GM23338 (cell line): ENCODE measurements at places on chromosomes 11 and 22. TPM values are rescaled to one million over a fixed set of nuclear protein-coding genes. Genes with fewer than 3 reads are reported as not detected.
A peak's percentile ranks its signal among the peaks of the same experiment; 100 is the strongest.

DNA sequence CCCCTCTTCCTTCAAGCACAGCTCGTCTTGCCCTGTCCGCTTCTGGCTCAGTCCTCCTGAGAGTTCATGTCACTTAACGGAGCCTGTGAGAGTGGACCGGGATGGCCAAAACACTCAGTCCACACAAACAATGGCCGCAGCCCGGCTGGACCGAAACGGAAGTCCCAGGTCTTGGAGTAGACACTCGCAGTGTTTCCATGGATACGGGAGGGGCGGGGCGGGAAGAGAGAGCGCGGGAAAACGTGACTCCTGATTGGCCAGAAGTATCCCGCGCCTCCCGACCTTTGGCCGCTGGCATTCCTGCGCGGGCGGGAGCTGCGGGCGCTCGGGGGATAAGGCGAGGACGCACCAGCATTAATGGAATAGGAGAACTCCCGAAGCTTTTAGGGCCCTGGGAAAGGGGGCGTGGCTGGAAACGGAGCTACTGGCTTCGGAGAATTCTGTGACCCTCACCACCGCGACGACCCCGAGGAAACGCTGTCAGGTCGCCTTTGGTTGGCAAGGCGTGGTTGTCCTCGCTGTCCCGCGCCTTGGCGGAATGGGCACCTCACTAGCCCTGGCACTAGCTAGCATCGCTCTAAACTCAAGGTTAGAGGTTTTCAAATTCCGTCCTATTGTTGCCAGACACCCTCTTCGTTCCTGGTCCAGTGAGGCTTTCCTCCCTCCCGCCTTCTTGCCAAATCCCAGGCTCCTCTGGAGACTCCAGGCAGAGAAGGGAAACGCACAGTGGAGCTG is at the start of the genes NLRP14 and ZNF214:
Gene NLRP14, plus strand, starts transcription at position 297 of the 735 bp plus-strand sequence. CDS start 18,108 bp downstream, outside the sequence.
Gene ZNF214, minus strand, starts transcription at position 164 of the 735 bp plus-strand sequence. CDS start 17,511 bp downstream, outside the sequence.
- no peak within 1 kb of the TSS for H3K27ac ChIP-seq
- peak within 1 kb of the TSS; percentile 98 for H3K4me3 ChIP-seq
- H3K36me3 ChIP-seq = no peaks in the 10 kb centered on the region
- peaks cover 9% of the 10 kb centered on the region; the same call in 1 of the 2 replicates for H3K4me1 ChIP-seq

DNA sequence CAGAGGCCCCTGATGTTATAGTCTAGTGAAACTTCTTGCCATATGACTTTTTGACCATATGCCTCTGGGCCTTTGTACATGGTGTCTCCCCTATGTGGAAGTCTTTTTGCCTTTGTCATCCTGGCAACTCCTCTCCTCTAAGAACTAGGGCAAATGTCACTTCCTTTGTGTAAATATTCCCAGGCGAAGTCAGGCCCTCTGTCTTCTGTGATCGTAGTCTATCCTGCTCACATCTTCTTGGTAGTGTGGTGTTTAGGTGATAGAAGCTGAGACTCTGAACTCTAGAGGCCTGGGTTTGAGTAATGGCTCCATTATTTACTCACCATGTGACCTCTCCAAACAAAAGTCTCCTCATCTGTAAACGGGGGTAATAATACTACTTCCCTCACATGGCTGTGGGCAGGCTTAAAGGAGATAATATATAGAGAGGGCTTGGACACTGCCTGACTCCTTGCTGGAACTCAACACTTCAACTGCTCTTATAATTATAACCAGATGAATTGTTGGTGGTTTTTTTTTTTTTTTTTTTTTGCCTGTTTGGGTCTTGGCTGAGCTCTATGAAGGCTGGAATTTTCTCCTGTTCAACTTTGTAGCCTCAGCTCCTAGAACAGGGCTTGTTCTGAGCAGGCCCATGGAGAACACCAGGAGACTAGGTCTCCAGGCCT is 43.8 kb downstream of the INSC start:
- H3K27me3 ChIP-seq = no peaks in the 10 kb centered on the region
- no peaks in the 10 kb centered on the region for H3K36me3 ChIP-seq
- no peak overlapping the region for H3K4me3 ChIP-seq
- H3K4me1 ChIP-seq = no peaks in the 10 kb centered on the region
- H3K27ac ChIP-seq = no peak overlapping the region

The SLC1A2 gene
- 1.7 and 2.8 TPM in 2 replicates for total RNA-seq

- H3K27ac ChIP-seq = no peak overlapping the region
- H3K27me3 ChIP-seq = no peaks in the 10 kb centered on the region
- peaks cover 8% of the 10 kb centered on the region for H3K4me1 ChIP-seq
- H3K4me3 ChIP-seq = peak overlapping the region; percentile 52
Observed at GRCh38 chr11:112881461-112881860, 79.8 kb upstream of the NCAM1 start.

The ALG9 gene
- 20.2 and 31.1 TPM in 2 replicates for total RNA-seq

DNA sequence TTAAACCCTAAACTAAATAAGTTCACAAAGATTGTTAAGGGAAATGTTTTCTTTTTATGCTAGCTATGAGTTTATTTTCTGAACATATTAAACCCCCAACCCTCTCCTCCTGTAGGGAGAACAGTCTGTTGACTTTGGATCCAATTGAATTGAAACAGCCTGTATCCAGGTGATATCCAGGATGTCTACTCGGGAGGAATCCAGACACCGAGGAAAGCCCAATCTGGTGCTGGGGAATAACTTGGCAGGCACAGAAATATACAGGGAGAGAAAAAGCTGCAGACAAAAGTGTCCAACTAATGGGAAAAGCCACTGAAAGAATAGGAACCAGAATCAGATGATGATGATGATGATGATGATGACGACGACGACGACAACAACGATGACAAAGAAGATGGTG is 93.9 kb upstream of the API5 start:
- DNase-seq = no peak
- 0 out of 2 replicates have a peak, but pooled peaks cover 5% of the 10 kb centered on the region for H3K36me3 ChIP-seq
- no peak overlapping the region for H3K27ac ChIP-seq
- H3K27me3 ChIP-seq = no peaks in the 10 kb centered on the region

The PLEKHA7 gene
- 12.9 and 15.8 TPM in 2 replicates for total RNA-seq

The C11orf97 gene
- not detected in 2 replicates for total RNA-seq

DNA sequence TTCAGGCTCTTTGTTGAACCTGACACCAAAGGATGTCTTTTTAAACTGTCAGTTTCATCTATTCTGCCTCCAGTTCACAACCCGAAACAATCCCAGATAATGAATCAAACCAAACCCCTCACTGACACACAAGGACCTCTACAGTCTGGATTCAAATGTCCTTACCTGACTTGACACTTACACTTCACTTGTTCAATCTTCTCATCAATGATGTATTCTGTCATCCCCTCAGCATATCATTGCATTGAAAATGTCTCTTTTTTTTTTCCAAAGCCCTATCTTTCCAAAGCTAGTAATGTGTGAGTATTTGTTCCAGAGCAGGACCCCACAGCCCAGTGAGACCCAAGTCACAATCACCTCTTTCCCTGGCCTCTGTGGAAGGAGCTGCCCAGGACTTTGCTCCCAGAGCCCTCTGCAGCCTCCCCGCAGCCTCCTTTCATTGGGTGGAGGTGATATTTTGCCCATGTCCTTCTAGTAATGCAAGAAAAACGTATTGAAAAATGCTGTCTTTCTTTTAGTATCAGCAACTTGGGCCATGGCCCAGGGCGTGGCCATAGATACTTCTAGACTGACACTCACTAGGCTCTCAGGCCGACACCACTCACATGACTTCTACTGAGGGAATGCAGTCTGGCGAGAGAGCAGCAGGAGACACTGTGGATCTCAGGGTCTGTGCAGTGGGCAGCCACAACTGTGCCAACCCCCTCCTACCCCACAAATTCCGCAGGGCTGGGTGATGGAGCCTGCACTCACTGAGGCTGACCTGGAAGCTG is 18.2 kb downstream of the RFPL3 start:
- no peak for DNase-seq
- no peak overlapping the region for H3K4me3 ChIP-seq
- H3K4me1 ChIP-seq = no peaks in the 10 kb centered on the region
- H3K27me3 ChIP-seq = no peaks in the 10 kb centered on the region
- H3K36me3 ChIP-seq = no peaks in the 10 kb centered on the region

DNA sequence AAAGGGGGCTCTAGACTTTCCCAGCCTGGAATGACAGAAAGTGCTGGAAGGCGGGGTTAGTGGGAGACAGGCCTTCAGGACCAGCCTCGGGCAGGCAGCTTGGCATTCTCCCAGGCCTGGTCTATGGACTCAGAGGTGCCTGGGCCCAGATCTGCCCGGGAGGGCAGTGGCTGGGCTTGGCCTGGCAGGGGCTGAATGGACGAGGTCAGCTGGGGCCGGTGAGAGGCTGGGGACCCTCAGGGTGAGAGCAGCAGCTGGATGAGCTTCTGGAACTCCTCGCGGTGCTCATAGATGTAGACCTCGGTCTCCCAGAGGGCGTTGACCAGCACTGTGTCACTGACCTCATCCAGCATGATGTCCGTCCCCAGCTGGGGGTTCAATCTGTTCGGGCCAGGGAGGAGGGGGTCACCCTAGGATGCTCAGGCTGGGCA is 1.5 kb upstream of the BAIAP2L2 start:
- H3K36me3 ChIP-seq = no peaks in the 10 kb centered on the region
- no peak overlapping the region for H3K27ac ChIP-seq
- no peak for DNase-seq

The OR4D5 gene
- not detected in 2 replicates for total RNA-seq

DNA sequence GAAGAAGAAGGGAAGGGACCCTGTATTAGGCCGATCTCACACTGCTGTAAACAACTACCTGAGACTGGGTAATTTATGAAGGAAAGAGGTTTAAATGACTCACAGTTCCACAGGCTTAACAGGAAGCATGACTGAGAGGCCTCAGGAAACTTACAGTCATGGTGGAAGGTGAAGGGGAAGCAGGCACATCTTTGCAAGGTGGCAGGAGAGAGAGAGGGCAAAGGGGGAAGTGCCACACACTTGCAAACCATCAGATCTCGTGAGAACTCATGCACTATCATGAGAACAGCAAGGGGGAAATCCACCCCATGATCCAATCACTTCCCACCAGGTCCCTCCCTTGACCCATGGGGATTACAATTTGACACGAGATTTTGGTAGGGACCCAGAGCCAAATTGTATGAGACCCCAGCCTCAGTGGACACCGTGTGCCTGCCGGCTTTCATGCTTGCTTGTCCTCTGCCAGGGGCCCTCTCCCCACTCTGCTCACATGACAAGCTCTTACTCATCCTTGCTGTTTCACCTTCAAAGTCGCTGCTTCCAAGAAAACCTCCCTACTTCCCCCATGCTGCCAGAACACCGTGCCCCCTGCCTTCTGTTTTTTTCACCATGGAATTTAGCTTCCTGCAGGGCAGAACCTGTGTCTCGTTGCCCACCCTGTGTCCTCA is 23.3 kb upstream of the PPFIA1 start:
- H3K4me1 ChIP-seq = no peaks in the 10 kb centered on the region
- H3K36me3 ChIP-seq = no peaks in the 10 kb centered on the region
- no peaks in the 10 kb centered on the region for H3K27me3 ChIP-seq
- no peak overlapping the region for H3K4me3 ChIP-seq
- no peak for DNase-seq

The FAM180B gene
- not detected in 2 replicates for total RNA-seq

GRCh38 chr22:21567456-21568346 is at the start of gene UBE2L3:
Gene UBE2L3 (plus strand): TSS chr22:21567714. CDS start chr22:21567745, 31 bp downstream.
- no peaks in the 10 kb centered on the region for H3K27me3 ChIP-seq
- peak; percentile 94 for DNase-seq
- H3K27ac ChIP-seq = peak within 1 kb of the TSS; percentile 66; the same call in 1 of the 2 replicates
- peaks cover 30% of the 10 kb centered on the region for H3K4me1 ChIP-seq
- peak within 1 kb of the TSS; percentile 83 for H3K4me3 ChIP-seq

GRCh38 chr11:36684840-36685801 is 87.1 kb upstream of the RAG2 start:
- H3K4me1 ChIP-seq = no peaks in the 10 kb centered on the region
- H3K36me3 ChIP-seq = no peaks in the 10 kb centered on the region
- H3K27ac ChIP-seq = no peak overlapping the region

DNA sequence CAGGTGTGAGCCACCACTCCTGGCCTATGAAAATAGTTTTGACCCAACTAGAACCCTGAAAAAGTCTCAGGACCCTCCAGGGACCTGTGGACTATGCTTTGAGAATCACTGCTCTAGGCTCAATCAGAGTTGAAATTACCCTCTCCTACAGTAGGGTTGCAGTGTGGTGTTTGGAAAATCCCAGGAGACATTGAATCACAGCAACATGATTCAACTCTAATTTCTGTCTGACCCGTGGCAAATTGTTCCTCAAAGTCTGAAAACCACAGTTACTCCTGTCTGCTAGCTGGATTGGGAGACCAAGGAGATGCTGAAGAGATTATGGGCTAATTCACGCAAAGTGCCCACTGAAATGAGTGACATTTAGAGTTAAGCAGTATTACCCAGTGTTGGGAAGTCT is 5.4 kb upstream of the MTMR3 start:
- no peaks in the 10 kb centered on the region for H3K27me3 ChIP-seq
- DNase-seq = no peak
- no peaks in the 10 kb centered on the region for H3K36me3 ChIP-seq
- no peak overlapping the region for H3K27ac ChIP-seq
- no peaks in the 10 kb centered on the region for H3K4me1 ChIP-seq

DNA sequence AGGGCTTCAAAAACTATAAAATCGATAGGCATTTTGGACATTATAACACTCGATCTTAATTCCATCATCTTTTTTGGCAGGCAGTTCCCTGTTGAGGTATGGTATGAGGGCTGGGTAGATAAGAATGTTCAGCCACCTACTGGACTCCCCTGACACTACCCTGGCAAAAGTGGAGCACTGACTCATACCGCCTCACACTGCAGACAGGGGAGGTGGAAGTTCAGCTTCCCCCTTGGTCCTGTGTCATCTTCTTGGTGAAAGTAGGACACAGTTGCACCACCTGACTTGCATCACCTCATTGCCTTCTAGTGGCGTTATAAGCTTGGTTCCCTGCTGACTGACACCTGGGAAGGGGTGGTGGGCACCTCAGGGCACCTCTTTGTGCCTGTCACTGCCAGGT is 30.4 kb downstream of the PAAF1 start:
- H3K4me3 ChIP-seq = no peak overlapping the region
- no peaks in the 10 kb centered on the region for H3K27me3 ChIP-seq
- H3K4me1 ChIP-seq = no peaks in the 10 kb centered on the region

- no peak overlapping the region for H3K27ac ChIP-seq
- H3K36me3 ChIP-seq = peaks cover 11% of the 10 kb centered on the region; the same call in 1 of the 2 replicates
- H3K4me3 ChIP-seq = no peak overlapping the region
Observed at GRCh38 chr11:1008001-1008802, 28.3 kb downstream of the MUC6 start.

DNA sequence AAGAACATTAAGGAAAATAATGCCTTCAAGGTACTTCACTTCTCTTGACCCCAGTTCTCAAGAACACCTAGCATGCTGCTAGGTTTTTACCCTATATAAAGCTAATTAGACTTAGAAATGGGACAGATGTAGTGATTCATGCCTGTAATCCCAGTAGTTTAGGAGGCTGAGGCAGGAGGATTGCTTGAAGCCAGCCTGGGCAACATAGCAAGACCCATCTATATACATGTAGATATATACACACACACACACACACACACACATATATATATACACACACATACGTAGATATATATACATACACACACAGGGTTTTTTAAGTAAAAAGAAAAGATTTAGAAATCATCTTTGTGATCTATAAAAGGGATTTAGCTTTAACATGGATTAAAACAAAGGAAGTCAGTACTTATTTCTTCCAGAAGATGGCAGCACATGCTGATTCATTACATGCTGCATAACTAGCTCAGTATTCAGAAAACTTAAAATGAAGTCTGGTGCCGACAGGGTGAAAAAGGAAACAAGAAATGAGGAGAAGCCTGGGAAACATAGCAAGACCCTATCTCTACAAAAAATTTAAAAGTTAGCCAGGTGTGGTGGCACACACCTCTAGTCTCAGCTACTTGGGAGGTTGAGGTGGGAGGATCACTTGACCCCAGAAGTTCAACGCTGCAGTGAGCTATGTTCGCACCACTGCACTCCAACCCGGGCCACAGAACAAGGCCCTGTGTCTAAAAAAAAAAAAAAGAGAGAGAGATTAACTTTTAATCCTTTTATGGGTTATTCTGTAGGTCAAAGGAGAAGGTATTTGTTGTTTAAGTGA is 28.5 kb upstream of the RBX1 start:
- DNase-seq = peak; percentile 72
- no peaks in the 10 kb centered on the region for H3K27me3 ChIP-seq
- H3K4me3 ChIP-seq = no peak overlapping the region
- H3K27ac ChIP-seq = no peak overlapping the region
- H3K36me3 ChIP-seq = peaks cover 16% of the 10 kb centered on the region
